ENCODE measurements at places on chromosomes 11 and 22.

- no peak for DNase-seq
Observed at GRCh38 chr11:48134221-48134922, 82.2 kb upstream of the OR4B1 start.

DNA sequence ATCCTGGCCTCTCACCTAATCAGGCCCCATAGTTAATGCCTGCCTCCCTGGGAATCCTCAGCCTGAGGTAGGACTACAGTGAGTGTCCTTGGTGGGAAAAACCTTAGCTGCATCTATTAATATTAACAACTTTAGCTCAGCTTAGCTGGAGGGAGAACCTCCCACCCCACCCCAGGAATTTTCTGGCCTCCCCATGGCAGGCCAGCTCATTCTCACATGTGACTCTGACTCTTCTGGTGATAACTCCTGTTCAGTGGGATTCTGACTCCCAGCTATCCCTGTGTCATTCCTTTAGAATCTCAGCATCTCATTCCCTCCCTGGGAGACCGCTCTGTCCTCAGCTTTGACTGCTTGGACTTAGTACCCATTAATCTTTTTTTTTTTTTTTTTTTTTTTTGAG is 14.5 kb downstream of the ART5 start:
- no peak for DNase-seq

DNA sequence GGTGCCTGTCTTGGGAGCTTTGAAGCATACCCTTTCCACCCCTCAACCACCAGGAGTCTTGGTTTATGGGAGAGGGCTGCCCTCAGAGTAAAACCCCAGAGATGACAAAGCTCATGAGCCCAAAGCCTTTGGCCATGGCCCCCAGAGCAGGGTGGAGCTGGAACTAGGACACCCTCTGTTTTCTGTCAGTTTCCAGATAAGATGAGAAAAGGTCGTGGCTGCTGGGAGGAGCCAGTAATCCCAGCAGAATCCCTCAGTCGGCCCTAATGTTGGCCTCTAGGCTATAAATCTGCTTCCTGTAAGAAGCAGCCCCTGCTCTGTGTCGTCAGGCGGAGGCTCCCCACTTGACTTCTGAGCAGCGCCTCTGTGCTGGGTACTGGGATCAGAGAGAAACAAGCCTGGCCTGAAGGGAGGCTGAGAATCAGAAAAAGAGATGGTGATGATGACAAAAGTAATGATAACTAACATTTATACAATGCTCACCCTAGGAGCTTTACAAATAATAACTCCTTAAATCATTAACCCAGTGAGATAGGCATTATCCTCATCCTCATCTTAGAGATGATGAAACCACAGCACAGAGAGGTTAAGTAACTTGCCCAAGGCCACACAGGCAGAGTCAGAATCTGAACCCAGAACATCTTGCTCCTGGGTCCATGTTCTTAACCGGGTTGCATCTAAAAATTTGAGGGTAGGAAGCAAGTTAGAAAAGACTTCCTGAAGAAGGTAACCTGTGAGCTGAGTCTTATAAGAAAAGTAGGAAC is 471.4 kb downstream of the SOX6 start:
- DNase-seq, result no peak

DNA sequence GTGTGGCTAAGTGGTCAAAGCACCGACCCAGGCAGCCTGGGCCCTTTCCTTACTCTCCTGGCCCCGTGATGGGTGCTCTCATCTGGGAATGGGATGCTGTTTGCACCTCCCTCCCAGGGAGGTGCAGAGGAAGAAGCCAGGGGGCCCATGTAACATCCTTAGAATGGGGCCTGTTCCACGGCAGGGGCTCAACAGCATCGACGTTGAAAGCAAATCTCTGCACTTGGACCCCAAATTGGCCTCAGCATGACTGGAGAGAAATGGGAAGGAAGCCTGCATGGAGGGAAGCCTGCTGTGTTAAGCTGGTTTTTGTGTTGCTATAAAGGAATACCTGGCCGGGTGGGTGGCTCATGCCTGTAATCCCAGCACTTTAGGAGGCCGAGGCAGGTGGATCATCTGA is 1288.4 kb downstream of the TBC1D22A start:
- no peak for DNase-seq
